ENCODE measurements at places on chromosomes 1 and 21.

DNA sequence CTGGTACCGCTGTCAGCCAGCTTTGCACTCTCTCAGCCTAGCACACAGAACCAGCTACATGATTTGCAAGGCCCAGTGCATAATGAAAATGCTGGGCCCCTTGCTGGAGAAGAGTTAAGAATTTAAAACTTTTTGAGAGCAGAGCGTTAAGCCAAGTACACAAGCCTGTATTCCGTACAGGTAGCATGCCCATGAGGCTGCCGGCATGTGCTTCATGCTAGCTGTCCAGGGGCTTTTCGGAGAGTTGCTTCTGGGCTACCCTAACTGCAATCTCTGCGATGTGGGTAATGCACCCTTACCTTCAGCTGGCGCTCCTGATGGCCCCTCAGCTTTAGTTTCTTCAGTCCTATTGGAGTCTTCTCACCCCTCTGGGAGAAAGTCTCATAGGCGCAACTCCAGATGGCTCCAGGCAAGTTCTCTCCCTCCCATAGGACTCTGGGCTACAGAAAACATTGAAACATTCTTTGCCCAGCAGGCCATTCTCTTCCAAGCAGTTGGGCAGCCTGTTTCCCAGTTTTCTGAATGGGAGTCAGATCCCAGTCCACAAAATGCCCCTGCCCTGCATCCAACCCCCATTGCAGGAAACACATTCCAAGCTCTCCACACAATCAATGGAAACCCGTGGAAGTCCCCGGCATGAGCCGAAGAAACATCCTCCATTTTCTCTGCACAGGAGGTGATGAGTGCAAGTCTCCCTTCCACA, 5.7 kb upstream of the AKT3 start:
- no peak for DNase-seq

DNA sequence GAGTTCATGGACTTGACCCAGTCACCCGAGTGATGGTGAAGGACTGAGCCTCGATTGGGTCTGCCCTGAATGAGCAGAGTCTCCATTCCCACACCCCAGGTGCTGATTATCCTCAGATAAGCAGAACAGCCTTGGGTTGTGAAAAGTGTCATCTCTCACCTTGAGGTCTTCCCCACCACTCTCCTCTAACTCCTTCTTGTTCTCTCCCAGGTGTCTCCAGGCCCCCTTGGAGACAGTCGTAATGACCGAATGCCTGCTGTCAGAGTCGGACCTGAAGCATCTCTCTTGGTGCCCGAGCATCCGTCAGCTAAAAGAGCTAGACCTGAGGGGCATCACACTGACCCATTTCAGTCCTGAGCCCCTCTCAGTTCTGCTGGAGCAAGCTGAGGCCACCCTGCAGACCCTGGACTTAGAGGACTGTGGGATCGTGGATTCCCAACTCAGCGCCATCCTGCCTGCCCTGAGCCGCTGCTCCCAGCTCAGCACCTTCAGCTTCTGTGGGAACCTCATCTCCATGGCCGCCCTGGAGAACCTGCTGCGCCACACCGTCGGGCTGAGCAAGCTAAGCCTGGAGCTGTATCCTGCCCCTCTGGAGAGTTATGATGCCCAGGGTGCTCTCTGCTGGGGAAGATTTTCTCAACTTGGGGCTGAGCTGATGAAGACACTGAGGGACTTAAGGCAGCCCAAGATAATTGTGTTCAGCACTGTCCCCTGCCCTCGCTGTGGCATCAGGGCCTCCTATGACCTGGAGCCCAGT, 3.4 kb downstream of the PRAMEF12 start:
- no peak for DNase-seq

DNA sequence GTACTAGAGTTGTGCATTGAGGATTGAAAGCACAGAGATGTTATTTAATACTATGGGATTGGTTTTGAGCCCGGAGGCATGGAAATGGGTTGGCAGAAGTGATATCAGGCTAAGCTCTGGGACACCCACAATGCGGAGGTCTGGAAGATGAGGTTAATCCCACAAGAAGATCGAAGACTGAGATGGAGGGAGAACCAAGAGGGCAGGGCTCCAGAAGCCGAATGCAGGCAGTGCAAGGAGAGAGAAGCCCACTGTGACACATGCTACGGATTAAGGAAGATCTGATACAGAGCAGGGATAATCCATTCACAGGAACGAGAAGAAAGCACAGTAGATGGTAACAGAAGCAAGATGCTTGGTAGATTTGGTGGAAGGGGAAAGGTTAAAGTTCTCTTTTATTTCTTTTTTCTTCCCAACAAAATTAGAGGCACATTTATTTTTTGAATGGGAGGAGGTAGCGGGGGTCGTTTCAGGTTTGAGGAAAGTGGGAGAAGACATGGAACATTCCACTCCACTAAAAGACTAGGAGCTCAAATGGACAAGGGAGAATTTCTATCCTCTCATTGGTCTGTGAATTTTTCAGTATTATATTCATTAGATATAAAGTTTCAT, 113.2 kb downstream of the NCAM2 start:
- no peak for DNase-seq

DNA sequence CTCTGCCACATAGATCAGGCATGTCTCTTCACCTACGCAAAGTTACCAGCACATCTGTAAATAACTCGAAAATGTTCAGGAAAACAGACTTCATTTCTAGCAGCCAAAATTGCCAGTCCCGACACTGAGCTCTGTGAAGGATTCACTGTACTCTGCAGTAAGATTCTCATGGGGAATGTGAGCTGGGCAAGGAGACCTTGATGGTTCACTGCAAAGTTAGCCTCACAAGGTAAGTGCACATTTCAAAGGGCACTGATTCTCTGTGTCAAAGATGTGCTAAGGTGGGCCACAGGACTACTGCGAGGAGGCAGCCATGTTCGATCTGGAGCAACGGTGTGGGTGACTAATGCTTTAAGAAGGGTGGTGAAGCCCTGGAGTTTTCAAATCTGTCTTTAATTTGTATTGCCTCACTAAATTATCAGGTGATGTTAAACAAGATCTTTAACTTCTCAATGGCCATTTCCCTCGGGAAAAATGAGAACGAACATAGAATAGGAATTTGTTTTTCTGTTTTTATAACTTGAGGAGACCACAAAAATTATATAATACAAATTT, 25.2 kb downstream of the STPG1 start:
- no peak for DNase-seq

- DNase-seq, result no peak
Observed at GRCh38 chr1:86583032-86583431, 36.2 kb downstream of the CLCA4 start.

- no peak for DNase-seq
Observed at GRCh38 chr1:31691951-31692350, 11.9 kb downstream of the COL16A1 start.

DNA sequence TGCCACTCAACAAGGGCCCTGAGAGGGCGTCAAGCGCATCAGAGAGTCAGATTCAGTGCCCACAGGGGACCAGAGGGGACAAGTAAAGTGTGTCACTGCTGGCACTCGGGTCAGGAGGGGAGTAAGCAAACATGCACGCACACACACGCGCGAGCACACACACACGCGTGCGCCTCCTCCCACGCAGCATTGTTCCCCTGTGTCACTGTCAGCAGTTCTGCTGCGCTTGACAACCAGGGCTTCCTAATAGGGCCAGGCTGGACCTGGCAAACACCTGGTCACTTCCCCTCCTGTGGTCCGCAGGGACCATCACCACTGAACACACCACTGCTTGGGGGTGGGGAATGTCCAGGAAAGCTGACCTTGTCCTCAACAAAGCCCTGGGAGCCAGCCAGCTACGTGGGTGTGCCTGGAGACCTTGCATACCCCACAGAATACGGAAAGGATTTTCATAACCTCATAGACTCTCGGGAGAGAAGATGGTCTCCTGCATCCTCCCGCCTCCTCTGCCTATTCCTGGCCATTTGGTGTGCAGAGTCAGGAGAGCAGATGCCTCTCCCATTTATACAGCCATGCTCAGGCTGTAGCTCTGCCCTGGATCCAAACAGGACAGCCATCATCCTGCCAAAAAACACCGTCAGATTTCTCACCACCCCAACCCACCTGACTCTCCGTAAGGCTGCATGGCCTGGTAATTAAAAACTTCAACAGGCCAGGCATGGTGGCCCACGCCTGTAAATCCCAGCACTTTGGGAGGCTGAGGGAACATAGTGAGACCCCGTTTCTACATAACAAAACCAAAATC, 73.2 kb downstream of the SSBP3 start:
- no peak for DNase-seq

- DNase-seq, result no peak
Observed at GRCh38 chr1:203424861-203425662, 50.5 kb upstream of the PRELP start.

DNA sequence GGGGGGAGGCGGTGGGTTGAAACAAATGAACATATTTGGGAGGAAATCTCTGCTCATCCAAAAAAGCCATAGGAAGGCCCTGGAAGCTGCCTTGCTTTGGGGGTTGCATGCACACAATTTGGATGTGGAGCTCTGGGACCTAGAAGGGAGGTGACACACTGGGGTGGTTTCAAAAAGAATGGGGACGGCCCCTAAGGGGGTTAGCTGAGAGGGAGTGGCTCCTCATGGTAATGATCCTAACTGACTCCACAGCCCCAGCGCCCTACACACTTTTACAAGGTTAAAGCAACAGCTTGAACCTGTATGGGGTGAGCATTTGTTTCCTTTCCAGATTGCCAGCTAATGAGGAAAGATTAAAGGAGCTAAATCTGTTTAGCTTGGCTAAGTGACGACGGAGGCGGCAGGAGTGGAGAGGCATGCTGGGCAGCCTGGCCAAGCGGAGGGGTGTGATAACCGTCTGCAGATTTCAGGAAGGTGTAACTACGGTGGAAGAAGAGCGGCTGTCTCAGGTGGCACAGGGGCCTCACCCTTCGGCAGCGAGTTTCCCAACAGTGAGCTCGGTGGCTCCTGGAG, 107.3 kb downstream of the RNF220 start:
- no peak for DNase-seq

GRCh38 chr1:51600529-51600928, 16.4 kb upstream of the OSBPL9 start:
- no peak for DNase-seq

DNA sequence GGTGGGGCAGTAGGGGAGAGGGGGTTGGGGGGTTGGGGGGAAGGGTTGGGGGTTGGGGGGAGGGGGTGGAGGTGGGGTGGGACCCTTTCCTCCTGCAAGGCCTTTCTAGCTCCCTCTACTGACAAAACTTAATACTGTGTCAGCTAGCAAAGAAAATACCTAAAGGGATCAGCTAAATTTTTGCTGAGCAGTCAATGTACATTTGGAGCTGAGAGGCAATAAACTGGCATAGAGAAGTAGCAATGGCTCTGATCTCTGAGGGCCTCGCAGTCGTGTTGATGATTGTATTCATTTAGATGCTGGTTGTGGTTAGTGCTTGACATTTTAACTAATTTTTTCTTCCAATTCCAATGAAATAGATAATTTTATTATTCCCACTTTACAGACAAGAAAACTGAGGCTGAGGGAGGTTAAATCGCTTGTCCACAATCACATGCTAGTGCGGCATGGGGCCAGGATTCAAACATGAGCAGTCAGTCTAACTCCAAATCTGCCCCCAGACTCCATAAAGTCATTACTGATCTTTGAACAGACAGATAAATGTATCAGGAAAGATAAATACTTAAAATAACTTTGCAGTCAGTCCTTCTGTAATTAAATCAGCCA, 357.1 kb downstream of the DISC1 start:
- DNase-seq, result peak; percentile 27

GRCh38 chr1:22830757-22831340, 120.2 kb downstream of the EPHB2 start:
- no peak for DNase-seq

DNA sequence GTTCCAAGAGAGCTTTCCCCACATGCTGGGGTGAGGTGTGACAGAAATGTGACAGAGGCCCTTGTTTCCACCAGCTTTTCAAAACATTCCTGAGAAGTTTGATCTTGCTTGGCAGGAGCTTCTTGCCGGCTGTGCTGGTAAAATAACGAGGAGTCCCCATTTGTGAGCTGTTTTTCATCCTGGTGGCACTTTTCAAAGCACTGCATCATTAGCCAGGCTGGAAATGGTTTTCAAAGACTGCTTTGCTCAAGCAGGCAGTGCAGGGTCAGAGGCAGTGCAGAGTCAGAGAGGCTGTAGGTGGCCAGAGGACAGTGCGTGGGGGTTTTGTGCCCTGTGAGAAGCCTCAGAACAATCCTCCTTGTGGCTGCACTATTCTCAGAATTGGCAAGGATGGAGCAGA, 75.8 kb upstream of the KCNA3 start:
- DNase-seq, result no peak

GRCh38 chr1:193462629-193463320, 276.4 kb upstream of the B3GALT2 start:
- DNase-seq, result no peak
